ENCODE measurements at places on chromosomes 1 and 21.

- no peak for DNase-seq
Measured at GRCh38 chr1:19480282-19480681, 5.1 kb downstream of the CAPZB start.

- DNase-seq = no peak
Measured at GRCh38 chr1:162710345-162710744, 78.1 kb downstream of the DDR2 start.

GRCh38 chr1:47594627-47595026, 156.8 kb downstream of the FOXD2 start:
- no peak for DNase-seq

DNA sequence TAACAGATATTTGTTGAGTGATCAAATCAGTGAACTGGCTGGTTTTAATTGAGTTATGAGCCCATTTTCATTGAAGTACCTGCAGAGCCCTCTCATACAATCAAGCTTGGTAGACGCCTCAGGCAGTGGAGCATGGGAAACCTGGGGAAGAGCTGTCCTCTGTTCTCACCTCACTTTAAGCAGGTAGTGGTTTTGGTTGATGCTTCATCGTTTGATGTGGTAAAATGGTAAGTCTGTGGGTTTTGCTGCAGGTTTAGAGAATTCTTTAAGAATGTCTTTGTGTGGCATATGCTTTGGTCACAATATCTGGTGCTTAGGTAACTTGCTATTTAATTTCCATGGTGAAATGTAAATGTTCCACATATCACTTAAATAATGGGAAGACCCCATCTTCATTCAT, 10.0 kb downstream of the LAMC1 start:
- DNase-seq = peak; percentile 54

- DNase-seq = no peak
Measured at GRCh38 chr21:40754466-40754865, 92.5 kb downstream of the DSCAM start.

DNA sequence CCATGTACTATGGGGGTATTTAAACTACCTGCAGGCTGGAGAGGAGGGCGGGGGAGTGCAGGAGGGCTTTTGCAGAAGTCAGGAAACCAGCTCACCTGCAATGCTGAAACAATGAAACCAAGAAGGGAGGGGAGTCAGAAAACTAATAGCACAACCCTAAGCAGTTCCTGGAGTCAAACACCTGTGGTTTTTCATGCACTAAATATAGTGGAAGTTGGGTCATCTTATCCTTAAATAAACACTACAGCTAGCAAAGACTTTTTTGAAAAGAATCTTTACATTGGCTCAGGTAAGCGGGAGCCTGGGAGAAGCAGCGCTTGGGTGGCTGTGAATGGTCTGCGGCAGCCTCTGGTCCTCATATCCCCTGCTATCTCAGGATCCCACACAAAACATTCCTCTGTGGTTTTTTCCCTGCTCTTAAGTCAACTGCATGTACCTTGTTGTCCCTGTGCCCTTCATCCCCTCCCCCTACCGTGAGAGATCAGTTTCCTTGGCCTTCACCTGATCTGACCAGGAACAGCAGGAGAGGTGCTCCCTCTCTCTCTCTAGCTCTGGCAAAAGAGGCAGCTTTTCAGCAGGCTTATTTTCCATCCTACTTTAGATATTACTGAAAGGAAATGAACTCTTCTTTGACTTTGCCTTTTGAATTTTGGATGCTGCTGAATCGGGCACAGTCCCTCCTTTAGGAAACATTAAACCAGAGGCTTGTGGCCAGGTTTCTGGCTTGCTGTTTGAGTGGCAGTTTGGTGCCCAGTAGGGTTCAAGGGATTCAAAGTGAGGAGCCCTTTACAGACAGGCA, 26.6 kb downstream of the TENT5C start:
- DNase-seq = no peak

- DNase-seq = no peak
Measured at GRCh38 chr21:42580076-42580792, 66.6 kb downstream of the SLC37A1 start.

DNA sequence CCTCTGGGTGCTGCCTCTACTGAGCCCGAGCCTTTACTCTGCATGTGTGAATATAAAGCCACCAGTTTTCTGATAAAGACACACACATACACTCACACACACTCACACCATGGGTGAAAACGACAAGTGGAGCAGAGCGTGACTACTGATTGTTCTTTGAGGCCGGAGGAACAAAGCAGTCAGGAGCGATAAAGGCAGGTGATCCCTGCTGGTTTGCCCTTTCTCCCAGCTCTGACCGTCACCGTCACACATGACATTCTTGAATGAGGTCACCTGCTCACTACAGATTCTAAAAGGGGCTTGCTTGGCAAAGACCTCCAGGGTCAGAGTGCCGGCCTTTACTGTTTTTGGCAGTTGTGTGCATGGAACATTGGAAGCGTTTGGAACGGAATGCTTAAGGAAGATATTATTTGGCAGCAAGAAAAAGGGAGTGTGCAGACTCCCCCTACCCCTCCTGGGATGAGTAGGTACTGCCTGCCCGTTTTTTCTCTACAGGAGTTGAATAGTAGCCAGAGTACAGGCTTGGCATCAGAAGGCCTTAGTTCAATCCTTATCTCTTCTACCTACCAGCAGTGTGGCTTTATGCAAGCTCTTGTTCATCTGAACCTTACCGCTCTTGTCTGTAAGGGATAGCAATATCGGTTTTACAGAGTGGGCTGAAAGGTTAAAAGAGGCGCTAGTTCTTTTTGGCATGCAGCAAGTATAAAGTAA, 79.7 kb downstream of the PBX1 start:
- no peak for DNase-seq

- peak; percentile 83 for DNase-seq
Measured at GRCh38 chr1:15272009-15272781, 25.2 kb downstream of the FHAD1 start.

DNA sequence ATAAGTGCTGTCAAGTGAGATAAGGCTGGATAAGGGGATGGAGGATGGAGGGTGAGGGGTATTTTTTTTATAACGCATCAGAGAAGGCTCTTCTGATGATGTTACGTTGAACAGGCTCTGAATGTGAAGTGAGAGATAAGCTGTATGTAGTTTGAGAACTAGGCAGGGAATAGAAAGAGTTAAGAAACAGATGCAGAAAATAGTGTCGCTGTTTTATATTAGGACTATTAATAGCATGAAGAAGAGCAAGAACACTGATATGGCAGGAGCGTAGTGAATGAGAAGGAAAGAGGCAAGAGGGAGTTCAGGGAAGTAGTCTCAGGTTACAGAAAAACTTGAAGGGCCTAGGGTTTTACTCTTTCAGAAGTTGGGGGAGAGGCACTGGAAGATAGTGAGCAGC, 59.8 kb downstream of the GPR88 start:
- DNase-seq = no peak

- DNase-seq = no peak
Measured at GRCh38 chr1:246078888-246079252, 428.2 kb downstream of the SMYD3 start.

DNA sequence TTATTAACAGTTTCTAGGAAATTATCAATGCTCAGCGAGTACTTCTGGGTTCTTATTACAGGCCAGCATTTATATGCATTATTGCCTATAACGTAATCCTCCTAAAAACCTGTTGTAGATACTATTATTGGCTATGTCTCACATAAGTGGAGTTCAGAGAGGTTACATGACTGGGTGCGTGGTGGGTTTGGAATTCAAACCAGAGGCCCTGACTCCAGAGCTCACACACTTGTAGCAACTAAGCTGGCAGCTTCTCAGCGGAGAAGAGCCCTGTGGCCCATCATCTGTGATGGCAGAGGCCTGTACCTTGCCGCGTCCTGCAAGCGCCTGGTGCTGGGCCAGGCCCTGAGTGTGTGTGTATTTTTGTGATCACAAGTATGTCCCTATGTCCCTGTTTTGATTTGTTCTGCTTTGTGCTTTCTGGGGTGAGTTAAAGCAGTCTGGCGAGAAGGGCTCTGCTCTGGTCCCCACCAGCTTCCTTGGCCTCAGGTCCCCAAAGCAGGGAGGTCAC, 66.7 kb downstream of the HTR6 start:
- no peak for DNase-seq

DNA sequence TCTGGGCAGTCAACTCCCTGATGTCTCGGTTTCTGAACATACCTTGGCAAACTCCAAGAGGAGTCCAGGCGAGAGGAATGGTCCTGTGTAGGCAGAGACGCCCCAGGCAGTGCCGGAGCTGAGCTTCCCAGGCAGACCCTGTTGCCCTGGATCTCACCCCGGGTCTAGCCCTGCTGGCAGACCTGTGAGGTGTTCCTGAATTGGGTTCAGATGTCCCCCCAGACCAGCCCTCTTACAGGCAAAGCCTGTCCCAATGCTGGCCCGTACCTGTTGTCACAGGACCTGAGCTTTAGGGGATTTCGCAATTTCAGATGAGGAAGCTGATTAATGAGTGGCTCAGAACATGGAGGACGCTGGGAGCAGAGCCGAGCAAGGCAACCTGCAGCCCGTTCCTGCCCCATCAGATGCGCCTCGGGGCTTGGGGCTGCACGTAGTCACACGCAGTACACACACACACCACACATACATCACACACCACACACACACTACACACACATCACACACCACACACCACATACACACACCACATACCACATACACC, 38.5 kb upstream of the PDE9A start:
- peak; percentile 96 for DNase-seq

GRCh38 chr1:226541631-226542622, 6.6 kb upstream of the STUM start:
- DNase-seq = peak; percentile 53

GRCh38 chr21:40386294-40386911, 460.6 kb downstream of the DSCAM start:
- peak; percentile 66 for DNase-seq

DNA sequence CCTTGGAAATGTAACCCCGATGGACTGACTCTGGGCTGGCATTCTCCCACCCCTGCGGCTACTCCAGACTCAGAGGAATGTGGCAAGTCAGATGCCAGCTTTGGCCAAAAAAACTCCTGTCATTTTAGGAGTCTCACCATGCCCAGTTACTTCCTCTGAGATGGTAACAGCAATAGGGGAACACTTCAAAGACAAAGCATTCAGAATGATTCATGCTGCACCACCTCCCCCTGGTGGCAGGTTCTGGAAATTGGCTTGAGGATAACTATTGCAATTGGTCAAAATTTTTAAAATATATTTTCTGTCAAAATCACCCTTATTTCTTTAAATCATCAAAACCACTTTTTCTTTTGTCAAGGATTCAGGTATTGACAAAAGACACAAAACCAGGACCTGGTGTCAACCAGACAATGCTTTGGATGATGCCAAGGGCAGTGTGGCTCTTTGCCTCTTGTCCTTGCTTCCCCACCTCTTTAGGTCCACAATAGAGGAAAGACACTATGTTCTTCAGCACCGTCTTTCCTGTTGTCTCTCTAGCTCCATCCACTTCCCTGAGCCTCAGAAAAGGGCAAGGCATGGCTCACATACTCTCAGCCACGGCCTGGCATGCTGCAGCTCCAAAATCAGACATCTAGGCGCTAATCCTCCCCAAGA, 9.9 kb upstream of the CDCA8 start:
- peak; percentile 67 for DNase-seq

DNA sequence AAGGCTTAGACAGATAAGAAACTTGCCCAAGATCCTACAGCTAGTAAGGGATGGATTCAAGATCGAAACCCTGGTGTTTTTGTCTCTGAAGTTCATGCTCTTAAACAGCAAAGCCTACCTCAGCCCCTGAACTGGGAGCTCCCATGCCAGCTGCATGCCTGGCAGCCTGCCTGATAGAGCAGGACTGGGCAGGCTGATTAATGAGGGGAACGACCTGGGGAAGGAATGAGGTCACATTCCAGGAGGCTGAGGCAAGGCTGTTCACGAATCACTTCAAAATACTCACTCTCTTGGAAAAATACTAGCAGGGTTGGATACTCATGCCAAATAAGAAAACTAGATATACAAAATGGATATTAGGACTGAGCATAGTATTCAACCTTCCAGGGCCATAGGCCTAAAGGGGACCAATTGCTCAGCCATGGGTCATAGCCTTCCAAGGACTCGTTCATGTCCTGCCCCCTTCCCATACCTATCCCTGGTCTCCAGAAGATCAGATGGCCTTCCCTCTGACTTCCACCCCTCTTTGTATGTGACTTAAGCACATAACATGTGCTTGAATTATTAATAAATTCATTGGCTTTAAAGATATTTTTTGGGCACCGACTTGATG, 15.6 kb upstream of the TACSTD2 start:
- peak; percentile 98 for DNase-seq

DNA sequence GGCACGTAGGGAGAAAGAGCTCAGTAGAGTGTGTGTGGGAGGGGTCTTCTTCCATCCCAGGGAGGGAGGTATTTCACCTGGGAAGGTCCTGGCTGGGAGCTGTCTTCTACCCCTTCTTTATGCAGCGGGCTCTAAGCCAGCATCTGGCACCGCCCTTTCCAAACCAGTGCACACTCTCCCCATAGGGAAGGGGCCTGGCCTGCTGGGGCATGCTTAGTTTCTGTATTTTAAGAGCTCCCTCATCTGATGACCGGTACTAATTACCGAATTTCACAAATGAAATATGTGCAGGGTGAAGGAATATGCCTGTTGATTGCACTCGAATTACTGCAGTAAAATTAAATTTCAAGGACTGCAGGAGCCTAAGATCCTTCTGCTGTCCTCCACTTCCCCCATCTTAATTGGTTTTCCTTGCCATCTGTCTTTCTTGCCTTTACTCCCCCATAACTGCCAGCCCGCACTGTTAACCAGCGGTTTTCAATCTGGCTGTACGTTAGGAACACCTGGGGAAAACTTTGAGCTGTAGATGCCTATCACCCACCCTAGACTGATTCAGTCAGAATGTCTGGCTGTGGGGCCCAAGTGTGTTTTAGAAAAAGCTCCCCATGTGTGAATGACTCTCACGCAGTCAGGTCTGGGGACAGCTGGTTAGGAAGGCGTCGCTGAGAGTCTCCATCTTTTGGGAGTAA, 20.1 kb downstream of the GALNT2 start:
- DNase-seq = peak; percentile 84

DNA sequence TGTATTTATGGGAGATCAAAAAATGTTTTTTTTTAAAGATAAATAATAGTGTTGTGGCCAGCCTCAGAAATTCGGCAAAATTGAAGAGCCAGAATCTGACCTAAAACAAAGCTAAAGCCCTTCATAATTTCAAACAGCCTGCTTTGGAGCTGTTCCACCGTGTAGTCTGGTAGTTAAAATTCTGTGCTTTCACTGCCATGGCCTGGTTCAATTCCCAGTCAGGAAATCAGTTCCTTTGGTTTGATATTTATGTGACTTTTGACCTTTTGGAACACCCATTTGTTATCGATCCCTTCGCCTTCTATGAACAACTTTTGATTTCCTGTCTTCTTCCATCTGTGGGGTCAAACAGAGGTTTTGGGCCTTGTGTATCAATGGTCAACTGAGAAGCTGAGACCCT, 179.8 kb downstream of the HFM1 start:
- no peak for DNase-seq

- no peak for DNase-seq
Measured at GRCh38 chr1:21472861-21473260, 32.9 kb downstream of the NBPF3 start.

DNA sequence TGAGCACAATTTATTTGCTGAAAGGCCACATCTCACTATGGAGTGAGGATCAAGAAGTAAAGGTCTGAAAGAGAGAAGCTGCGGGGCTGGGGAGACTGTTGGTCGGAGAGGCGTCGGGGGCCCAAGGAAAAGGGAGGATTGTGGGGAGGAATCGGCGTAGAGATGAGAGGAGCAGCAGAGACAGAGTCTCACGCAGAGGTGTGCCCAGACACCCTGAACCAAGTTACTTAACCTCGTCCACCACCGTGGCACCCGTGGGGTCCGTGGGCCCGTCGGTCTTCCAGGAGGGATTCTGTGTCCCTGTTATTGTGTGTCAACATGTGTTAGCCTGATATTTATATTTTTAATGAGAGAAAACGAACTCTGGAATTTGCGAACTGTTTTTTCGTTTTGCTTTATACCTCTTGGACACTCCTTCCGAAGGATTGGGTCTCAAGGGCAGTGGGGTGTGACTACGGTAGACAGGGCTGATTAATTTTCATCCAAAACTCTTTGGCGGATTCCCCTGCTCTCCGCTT, 3.8 kb upstream of the NBPF1 start:
- no peak for DNase-seq
